ENCODE measurements at places on chromosomes 3 and 15.

DNA sequence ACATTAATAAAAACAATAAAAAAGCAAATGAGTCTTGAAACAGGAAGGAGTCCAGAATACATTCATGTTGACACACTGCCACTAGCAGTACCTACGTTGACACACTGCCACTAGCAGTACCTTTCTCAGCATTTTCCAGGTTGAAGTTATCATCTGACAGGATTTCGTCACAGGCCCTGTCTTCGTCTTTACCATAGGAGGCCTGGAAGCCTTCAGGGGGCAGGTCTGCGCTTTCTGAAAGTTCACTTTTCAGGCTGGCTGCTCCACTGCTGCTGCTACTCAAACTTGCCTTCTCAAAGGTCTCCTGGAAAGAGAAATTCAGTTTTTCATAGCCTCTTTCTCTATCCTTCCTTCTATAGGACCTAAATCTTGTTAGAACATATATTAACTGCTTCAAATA, 194.7 kb downstream of the NEK10 start:
- no peak for DNase-seq

DNA sequence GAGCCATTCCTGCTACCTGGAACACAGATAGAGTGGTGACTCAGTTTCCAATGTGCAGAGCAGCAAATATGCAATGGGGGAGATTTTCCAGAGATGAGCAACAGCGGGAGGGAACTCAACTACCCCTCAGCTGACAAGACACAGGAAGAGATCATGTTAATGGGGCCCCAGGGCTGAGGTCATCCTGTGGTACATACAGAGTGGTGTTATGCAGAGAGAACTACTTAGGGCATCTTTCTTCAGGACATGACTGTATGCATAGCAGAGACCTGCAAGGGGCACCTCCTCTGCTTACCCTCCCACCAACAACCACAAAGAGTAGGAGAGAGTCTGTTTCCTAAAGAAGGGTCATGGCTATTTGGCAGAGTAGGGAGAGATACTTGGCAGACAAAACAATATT, 6.8 kb upstream of the TBC1D5 start:
- DNase-seq: no peak

DNA sequence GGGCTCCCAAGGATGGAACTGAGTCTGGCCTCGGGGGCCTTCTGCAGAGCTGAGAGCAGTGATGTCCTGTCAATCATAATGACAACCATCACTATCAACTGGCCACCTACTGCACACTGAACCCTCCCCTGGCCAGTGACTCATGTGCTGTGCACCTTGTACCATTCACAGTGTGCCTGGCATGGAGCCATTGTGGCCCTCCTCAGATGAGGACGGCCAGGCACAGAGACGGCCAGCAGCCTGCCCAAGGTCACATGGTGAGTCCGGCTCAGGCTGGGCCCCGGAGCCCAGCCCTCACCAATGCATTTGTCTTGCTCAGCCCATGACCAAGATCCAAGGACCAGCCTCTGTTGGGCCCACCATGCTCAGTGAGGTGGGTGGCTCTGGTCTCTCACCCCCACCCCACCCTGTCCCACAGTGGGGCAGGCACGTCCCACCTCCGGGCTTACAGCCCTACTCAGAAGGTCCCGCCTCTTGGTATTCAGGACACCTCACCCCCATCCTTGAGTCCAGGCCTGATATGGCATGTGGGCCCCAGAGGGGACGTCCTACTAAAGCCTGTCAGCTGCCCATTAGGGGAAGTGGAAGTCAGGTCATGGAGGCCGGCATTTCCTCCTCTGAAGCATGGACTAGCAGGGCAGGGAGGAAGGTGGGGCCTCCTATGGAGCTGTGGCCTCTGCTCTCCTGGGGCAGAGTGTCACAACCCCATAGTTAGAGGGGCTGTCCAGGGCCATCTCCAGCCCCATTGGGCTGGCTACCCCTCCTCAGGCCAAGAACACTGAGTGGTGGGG, 35.9 kb upstream of the TMEM115 start:
- no peak for DNase-seq

- no peak for DNase-seq
These were observed 822 bp downstream of the ST8SIA2 start for GRCh38 chr15:92394309-92395097.

DNA sequence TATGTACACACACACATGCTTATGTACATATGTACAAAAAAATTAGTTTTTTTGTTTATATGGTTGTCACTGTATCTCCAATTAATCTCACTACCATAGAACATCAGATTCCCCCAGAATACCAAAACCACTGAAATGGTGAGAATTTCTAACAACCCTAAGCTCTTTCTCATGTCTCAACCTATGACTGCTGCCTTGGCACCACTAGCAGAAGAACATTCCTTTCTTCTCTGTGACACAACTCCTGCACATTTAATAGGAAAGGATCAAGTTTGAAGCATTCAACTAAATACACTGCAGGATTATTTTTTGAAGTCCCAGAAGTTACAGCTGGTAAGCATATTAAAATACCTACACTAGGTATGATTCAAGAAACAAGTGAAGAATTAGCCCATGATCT, 109.6 kb downstream of the FAM174B start:
- no peak for DNase-seq

- DNase-seq: no peak
These were observed 32.1 kb upstream of the RPS17 start for GRCh38 chr15:82572311-82572710.

DNA sequence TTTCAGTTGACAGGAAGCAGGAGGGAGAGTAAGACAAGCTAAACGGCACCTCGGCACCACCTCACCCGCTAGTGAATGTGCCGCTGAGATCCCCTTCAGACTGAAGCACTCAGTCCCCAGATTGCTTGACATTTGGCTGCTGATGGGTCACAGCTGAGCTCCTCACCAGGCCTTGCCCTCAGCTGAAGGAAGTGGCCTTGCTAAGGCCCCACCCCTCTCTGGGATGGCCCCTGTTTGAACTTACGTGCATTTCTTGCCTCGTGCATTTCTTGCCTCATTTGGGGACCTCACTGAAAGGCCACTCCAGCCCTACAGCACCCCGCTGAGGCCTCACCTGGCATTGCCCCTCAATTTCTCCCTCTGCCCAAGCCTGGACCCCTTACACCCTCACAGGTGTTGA, 39.8 kb downstream of the EOGT start:
- DNase-seq: no peak

- no peak for DNase-seq
These were observed 31.5 kb downstream of the CNTN3 start for GRCh38 chr3:74582982-74583381.

DNA sequence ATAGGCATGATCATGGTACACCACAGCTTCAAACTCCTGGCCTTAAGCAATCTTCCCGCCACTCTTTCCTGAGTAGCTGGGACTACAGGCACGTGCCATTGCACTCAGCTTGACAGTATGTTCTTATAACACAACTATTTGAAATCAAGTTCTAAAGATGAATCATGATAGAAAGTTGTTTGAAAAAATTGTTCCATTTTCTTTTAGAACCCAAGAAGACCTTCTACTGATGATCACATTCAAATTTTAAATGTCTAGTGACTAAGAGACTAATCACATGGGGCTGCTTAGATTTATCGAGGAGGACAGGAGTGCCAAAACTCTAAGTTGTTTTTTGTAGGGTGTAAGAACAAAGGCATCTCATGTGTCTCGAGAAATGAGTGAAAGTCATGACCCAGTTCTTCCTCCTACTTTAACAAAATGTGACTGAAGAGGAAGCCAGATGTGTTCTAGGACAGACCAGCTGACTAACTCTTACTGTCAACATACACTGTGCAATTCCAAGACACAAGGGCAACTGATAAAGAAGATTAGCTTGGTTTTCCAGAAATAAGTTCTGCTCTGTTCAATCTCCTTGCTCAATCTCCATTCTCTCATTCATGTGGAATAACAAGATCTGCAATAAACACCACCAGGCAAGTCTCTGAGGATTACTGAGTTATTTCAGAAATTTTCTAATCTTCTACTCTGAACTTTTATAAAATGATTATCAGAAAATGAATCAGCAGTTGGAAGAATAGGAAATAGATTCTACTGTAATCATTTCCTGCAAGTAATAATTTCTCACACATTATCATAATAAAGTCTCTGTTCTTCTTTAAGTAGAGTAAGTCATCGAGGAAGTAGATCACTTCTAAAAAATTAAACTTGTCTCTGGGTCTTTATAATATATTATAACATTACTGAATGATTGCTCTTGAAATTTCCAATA, 122.6 kb upstream of the CCNL1 start:
- DNase-seq: no peak

GRCh38 chr3:150545419-150546225, 674 bp downstream of the SERP1 start:
- no peak for DNase-seq

GRCh38 chr3:72982609-72983366, 13.8 kb upstream of the PPP4R2 start:
- DNase-seq: no peak

DNA sequence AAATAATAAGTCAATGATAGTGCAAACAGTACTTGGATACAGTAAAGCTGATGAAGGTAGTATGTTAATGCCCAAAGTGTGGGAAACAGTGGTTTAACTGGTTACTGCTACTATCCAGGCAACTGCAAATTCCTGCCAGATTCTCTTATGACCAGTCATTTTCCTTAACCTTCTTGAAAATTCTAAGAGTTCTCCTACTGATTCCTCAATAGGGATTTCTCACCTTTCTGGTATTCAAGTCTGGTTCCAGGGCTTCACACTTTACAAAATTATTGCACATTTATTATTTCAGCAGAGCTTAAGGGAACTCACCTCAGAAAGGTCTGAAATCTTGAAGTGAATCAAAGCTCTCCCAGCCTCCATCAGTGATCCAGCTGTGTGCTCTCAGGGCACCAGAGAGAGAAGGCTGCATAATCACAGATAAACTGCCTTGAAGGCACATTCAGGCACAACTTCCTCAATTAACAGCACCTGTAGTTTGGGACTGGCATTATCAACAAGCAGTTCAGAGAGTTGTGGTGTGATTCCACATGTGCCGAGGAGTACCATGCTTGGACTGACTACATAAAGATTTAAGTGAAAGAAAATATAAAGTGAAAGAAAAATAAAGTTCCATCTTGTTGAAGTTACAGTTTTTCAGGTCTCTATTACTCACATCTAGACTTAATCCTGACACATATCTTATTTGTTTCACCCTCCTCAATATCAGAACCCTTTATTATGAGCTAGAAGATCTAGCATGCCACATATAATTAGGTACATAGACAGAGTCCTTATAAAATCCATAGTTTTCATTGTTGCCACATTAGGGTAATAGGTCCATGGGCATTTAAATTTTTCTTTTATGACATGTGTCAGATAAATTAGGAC, 59.5 kb upstream of the TIPARP start:
- no peak for DNase-seq

GRCh38 chr3:46184469-46184868, 23.6 kb downstream of the CCR1 start:
- DNase-seq: no peak

DNA sequence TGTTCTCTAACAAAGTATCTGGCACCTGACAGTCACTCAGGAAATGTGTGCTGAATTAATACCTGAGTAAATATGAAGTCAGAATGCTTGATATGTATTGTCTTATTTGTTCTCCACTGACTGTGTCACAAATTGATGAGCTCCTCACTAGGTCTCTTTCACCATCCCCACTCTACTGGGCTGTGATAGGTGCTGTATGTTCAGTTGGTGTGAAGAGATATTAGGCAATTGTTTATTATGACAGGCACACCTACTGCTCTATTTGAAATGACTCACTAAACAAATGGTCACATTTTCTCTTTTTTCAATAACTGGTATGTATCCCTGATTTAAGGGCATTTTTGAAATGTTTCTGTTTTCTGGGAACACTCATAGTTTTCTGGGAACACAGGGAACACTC, 25.2 kb upstream of the CCDC39 start:
- no peak for DNase-seq

DNA sequence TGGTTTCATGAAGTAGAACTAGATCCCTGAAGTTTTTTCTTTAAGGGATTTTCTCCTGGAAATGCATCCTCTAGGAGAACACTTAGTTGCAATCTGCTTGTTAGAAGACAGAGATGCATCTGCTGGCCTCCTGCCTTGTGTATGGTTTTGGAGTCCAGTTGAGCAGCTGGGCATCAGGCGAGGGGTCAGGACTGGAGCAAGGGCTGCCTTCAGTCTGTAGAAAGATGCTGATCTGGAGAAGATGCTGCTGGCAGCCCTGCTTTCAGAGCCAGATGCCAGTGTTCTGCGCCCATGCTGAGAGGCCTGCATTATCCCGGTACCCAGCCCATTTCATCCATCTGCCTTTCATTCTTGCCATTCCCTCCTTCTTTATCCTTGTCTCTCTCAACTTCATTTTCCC, 77.4 kb downstream of the CHCHD6 start:
- no peak for DNase-seq

DNA sequence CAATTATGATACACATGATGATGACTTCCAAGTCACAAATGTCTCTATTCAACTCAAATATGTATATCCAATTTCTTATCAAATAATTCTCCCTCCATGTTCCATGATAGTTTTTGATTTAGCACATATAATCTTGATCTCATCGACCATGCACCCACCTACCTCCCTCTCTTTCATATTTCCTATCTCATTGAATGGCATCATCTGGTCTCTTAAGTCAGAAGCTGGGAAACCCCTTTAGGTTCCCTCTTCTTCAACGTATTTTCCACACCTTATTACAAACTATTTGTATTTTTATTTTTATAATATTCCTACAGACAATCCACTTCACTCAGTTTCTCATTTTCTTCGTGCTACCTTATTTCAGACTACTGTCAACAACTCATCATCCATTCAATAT, 56.9 kb upstream of the DPH6 start:
- DNase-seq: no peak

GRCh38 chr15:71276336-71276665, 161.0 kb downstream of the THSD4 start:
- no peak for DNase-seq

DNA sequence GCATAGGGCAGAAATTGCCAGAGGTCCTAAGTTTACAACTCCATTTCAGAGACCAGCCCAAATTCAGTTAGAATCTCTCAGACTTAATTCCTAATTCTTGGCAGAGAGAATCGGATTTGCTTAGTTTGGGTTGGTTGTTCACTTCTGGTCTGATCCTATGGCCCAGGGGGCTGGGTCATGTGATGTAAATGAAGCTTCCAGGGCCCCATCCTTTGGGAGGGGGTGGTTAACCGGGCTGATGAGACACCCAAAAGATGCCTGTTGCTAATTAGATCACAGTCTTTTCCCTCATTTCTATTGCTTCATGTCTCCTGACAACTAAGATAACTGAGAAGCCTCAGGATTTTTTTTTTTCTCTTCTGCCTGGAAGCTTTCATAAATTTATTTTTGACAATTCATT, 11.1 kb upstream of the ZNF620 start:
- DNase-seq: no peak

DNA sequence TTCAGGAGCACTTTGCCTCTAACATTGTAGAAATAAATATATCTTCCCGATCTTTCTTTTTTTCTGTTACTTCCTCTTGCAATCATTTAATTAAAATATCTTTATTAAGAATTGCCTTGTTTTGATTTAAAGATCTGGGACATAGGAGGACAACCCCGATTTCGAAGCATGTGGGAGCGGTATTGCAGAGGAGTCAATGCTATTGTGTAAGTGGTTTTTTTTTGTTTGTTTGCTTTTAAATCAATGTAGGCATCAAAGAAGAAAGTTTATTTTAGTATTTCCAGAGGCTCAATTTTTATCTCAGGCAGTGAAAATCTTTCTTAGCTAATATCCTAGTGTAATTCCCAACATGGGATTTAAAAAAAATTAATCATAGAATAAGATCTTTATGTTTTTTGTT, 15.5 kb upstream of the EDEM1 start:
- DNase-seq: no peak
